ENCODE measurements at places on chromosomes 12 and 14.

DNA sequence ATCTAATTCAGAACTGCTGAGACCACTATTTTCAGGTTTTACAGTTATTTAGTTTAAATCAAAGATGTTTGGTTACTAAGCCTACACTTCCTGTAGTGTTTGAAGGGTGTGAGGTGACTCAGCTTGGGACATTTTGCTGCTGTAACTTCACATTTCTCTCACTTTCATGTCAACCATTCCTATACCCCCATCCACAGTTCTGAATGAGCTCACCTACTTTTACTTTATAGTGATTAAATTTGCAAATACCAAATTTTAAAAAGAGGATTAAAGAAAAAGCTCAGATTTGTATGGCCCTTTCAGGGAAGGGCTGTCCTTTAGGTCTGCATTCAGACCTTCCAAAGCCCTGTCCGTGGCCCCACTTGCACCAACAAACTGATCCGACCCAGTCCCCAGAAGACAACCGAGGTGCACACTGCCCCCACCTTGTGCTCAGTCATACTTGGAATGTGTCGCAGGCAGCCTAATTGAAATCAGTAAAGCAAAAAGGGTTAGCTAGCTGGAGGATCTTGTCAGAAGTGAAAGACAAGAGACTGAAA lies 174.4 kb downstream of the MON2 start:
- DNase-seq, result no peak

- DNase-seq, result no peak
These were observed 420.4 kb downstream of the PCNX1 start for GRCh38 chr14:71327691-71328090.

GRCh38 chr14:72563676-72564075 lies 330.2 kb downstream of the DPF3 start:
- no peak for DNase-seq

- no peak for DNase-seq
These were observed 290.7 kb upstream of the PDE3A start for GRCh38 chr12:20077618-20078017.

GRCh38 chr12:90653040-90653439 lies 301.9 kb downstream of the CCER1 start:
- DNase-seq, result no peak

DNA sequence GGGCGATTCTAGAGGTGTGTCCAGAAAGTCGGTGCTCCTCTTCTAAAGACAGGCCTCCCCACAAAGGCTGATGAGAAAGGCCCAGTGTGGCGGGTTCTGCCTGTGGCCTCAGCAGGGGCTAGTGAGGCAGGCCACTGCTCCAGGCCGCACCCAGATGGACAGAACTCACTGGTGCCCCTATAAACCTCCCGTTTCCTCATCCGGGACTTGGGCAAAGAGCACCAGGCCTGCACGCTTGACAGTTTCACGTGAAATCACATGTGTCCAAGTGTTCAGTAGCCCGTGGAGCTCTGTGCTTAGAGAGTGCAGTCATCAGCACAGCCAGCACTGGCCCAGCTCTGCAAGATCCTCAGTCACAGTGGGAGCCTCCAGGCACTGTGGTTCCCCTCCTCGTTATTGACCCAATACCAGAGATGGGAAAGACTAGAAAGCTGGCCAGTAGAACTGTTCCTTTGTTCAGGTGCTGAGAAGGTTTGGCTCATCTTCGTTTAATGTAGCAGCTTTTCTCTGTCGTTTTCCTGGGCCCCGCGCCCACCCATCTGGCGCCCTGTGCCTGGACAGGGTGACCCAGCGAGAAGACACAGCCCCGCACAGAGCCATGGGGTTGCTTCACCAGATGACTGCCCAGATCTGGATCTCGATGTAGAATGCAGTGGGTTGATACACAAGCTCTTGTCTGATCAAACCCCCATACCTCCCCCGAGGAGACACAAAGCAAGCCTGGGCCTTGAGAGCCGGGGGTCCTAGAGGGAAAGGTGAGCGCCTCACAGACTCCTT lies 26.3 kb downstream of the IL31 start:
- DNase-seq, result no peak

DNA sequence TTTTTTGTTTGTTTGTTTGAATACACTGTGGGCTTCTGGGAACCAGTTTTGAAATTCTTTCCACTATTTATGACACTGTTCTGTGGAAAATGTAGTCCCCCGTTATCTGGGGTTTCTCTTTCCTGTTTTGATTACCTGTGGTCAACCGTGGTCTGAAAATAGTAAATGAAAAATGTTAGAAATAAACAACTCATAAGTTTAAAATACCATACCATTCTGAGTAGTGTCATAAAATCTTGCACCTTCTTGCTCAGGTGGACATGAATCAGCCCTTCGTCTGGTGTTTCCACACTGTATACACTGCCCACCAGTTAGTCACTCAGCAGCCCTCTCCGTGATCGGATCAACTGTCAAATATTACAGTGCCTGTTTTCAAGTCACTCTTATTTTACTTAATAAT lies 5.1 kb upstream of the PAPOLA start:
- no peak for DNase-seq

- DNase-seq, result no peak
These were observed 30.2 kb upstream of the NR1H4 start for GRCh38 chr12:100443434-100443833.

- DNase-seq, result no peak
These were observed 16.3 kb upstream of the NAV3 start for GRCh38 chr12:77814386-77814785.

DNA sequence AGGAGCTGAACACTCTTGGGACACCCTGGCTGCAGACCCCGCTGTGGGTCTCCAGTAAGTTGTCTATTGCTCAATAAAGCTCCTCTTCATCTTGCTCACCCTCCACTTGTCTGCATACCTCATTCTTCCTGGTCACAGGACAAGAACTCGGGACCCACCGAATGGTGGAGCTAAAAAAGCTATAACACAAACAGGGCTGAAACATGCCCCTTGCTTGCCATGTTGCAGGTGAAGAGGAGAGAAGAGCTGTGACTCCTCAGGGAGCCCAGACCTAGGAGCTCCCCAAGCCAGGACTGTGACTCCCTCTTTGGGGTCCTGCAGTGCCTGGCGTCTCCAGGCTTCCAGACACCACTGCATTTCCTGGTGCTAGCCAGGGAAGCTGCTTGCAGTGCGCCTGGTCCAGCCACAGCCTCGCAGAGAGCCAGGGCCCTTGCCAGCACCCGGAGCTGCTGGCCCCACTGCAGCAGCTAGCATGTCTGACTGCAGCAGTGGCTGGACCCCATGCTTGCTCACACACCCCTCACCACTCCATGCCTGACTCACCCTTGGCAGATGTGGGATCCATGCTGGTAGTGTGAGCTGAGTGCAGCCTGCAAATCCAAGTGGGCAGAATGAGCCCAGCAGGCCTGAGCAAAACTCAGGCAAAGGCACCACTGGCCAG lies 37.1 kb upstream of the OR5AU1 start:
- no peak for DNase-seq

DNA sequence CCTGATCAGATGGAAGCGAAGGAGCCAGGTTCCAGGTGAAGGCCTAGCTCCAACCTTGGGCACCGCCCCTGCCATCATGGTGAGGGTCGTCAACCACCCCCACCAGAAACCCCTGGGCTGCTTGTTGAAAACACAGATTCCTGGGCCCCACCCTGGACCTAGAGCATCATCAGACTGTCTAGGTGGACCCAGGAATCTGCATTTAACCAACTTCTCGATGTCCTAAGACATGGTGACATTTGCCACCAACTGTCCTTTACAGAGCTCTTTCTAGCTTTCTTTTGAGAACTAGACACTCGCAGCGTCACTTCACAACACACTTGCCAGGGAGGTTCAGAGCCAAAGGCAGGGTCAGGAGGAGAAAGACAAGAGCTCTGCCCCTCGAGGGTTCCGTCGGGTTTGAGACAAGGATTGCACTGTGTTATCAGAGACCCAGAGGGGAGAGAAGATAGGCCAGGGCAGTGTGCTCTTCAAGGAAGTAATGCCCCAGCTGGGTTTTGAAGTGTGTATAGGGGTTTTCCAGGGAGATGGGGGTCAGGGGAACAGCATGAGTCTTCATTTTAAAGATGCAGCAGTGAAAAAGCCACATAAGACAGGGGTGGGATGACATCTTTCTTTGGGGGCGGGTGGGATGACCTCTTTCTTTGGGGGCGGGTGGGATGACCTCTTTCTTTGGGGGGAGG lies 24.6 kb downstream of the RFLNA start:
- DNase-seq, result no peak

GRCh38 chr12:70278945-70279344 lies 35.7 kb downstream of the CNOT2 start:
- no peak for DNase-seq

GRCh38 chr12:54412348-54412747 lies 6.7 kb downstream of the ITGA5 start:
- no peak for DNase-seq

DNA sequence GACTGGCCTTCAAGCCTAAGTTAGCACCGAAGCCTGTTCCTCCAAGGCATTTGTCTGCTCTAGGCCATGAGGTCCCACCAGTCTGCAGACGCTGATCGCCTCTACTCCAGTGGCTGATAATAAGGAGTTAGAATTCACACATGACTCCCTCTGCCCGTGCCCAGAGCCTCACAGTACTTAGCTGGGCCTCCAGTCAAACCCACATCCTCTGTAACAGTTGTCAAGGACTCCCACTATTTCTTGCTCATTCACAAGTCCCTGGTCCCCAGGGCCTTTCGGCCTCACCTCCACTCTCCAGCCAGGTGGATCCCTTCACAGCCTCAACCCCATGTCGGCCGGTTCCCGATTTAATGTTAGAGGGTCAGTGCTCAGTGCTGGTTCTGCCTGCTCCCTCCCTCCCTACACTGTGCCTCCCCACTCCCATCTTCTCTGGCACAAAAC lies 6.3 kb upstream of the KRT5 start:
- DNase-seq, result no peak

GRCh38 chr14:21058903-21059302 lies 1.3 kb downstream of the RNASE8 start:
- DNase-seq, result no peak

DNA sequence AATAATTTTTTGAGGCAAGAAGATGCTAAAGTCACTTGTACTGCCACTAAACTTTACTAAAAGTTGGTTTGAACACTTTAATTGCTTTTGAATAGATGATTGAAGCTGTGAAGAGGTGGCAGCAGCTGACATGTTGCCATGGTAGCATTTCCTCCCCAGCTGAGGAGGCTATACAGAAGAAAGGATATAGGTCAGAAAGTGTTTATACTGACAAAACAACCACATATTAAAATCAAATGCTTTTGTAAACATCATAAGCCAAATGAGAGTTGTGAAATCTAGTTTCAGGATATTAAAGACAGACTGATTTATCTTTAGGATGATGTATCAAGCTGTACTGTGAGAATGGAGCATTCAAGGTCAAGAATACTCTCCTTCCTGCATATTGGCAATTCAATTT lies 41.7 kb downstream of the TSPAN19 start:
- DNase-seq, result no peak

DNA sequence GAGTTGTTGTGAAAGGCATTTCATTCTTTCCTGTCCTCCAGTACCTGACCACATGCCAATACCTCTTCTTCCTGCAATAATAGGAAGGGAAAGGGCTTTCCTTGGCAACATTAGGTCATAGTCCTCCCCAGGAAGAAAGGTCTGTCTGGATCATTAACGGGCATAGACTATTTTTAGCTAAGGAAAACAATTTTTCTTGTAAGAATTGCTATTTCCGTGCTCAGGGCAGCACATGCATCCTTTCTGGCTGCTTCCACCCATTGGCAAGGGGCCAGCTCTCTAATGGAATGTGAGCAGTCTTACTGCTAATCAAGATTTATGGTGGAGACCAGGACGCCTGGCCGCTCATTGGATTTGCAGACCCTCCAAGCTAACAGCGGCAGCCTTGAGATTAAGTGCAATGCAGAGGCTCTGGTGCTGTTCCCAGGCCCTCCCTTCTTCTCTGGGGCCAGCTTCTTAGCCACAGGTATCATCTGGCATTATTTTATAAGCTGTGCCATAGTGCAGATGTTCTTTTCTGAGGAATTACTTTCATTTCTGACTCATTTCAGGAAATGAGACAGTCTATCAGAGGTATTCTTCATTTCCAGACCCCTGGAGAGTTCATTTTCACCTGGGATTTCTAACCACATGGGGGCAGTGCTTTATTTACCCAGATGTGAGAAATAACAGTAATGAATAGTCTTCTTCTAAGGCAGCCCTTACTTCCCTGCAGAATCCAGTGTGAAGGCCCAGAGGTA lies 52.9 kb downstream of the ANO6 start:
- no peak for DNase-seq
